ENCODE measurements at places on chromosomes 2 and 18.

DNA sequence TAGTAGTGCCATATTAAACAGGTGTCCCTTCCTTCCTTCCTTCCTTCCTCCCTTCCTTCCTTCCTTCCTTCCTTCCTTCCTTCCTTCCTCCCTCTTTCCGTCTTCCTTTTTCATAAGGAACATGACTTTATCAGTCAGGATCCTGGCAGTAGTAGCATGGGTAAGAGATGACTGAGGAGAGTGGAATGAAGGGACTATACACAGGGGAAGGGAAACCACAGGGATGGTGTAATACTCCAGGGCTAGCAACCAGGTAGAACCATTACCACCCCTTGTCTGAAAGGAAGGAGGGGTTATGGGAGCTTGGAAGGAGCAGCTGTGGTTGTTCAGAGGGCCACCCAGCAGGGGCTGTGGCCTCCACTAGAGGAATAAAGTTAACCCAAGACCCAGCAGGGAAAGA lies 23.2 kb upstream of the KDM3A start:
- DNase-seq: no peak

GRCh38 chr18:56804395-56804794 lies 153.2 kb downstream of the WDR7 start:
- DNase-seq: no peak

DNA sequence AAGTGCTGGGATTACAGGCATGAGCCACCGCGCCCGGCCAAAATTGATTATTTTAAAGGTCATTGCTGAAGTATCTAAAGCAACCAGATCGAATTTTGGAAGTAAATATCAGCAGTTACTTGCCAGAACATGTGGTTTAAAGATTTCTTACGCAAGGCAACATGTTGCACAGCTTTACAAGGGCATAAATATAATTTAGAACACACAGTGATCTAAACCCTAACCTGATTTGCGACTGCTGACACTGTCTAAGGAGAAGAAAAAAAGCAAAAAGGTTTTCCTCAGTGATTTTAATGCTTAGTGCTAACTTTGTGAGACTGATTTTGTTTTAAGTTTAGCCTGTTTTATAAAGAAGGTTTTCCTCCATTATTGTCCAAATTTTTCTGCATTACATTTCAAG lies 569.9 kb upstream of the LINC00305 start:
- DNase-seq: no peak

GRCh38 chr2:131010566-131010965 lies 82.7 kb downstream of the FAM168B start:
- DNase-seq: no peak

DNA sequence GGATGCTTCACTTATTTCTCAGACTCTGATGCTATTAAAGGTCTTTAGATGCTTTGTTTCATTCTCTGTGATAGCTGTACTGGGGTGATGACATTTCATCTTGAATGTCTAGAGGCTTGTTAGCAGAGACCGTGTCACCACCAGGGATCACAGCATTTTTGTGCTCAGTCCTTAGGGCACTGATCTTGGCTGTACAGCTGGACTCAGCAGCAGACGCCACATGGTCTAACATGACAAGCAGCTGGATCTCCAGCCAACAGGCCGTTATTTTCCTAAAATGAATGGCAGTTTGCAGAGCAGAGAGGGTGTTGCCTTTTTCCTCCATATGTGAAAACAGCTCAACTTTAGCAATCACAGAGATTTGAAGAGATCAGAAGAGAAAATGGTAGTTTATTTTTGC lies 491.8 kb downstream of the CDH2 start:
- no peak for DNase-seq

DNA sequence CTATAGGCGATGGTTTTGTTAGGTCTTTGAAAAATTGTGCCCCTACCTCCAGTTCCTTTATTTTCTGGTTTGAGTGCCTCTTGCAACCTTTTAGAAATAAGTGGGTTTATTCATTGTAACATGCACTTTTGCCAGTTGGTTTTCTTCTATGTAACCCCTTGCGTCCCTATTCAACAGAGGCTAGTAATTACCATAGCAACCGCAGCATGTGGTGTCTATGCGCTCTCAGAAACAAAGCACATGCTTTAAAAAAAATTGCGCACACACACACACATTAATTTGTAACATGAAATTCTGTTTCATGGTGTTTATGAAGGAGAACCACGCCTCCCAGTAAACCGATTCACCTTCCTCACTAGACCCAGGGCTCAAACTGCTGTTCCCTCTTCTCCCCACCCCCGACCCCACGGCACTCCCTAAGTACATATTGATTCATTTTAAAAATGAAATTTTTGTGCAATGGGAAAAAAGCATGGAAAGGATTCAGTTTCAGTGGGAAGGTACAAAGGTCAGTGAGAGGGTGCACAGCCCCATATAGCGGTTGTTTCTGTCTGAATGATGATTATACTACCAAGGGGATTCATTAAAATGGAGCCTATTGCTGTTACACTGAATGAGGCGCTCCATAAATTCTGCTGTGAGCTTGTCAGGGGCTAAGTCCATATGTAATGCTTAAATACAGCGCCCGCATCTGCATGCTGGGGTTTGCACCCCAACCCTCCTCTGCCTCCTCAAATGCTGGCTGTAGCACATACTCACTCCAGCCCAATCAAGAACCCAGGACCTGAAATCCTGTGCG lies 206.9 kb downstream of the ICOS start:
- no peak for DNase-seq

Data from right kidney (tissue), 9 donors.